ENCODE measurements at places on chromosomes 11 and 22.

- no peak for DNase-seq
These were observed 49.4 kb upstream of the ADA2 start for GRCh38 chr22:17268501-17269223.

DNA sequence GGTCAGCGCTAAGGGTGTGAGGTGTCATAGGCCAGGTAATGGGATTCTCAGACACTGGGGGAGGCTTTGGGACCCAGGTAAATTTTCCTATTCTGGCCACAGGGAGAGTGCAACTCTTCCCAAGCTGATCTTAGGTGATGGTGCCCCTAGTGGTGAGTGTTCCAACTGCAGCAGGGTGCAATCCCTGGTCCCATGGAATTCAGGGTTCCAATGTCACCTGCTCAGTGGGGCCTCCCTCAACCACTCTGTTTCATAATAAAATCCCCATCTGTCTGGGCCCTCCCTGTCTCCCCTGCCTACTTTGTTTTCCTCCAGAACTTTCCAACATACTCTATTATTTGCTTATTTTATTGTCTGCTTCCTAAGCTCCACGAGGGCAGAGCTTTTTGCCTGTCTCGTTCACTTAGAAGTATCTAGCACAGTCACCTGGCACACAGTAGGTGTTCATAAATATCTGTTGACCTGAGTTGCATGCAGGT is 2.9 kb upstream of the SGSM1 start:
- DNase-seq: no peak

DNA sequence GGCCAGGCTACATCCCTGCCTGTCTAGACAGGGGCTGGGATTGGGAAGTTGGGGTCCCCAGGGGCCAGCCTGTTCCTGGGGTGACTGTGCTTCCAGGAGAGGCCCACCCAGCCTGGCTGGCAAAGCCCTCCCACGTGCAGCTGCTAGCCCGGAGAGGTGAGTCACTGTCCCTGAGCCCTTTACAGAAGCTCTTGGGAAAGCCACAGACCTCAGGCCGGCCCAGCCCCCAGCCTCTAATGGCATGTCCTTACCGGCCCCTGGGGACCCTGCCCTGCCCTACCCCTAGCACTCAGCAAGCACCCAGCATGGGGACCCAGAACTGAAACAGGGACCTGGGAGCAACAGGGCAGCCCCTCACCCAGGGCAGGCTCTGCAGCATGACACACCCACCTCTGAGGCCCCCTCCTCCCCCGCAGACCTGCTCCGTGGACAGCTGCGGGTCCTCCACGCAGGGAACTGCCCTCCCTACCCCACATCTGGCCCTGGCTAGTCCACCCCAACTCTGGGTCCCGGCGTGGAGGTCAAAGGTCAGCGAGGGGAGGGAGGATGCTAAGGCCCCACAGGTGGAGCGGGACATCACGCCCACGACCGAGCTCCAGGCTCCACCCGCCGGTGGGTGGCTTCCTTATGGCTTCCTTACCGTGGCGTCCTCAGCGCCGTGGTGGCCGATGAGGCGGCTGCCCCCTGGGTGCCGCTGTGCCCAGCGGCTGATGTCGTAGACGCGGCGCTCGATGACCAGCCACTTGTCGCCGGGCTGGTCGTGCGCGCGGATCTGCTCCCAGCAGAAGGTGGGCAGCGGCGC is 615 bp downstream of the FADS3 start:
- no peak for DNase-seq

DNA sequence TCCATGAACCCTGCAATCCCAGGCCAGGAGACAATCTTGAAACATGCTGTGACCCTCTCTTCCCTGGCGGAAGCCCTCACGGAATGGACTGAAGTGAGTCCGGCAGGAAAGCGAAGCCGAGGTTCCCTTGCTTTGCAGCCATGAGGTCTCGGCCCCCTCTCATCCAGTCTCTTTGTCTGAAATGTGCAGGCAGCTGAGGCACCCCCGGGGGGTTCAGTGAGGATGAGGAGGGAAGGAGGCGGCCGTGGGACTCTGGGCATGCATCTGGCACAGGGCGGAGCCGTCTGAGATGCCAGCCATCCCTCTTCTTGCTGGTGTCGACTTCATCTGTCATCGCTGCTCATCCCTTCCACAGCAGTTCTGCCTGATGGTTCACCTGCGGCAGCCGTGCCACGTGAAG is 1485.7 kb downstream of the BRD1 start:
- no peak for DNase-seq

DNA sequence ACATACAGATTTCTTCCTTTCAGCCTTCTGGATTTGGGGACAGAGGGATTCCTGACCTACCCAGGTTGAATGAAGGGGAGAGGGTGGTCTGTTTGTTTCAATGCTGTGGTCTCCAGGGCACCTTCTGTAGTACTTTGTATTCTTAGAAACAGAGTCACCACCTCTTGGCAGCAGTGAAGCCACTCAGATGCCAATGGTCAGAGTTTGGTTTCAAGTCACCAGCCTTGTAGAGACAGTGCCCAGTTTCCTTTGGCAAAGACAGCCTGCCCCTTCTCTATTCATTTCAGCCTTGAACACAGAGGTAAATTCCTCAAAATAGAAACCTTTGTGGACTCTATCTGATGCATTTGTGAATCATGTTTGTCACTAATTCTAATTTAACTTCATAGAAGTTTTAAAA is 111.7 kb upstream of the RASSF10 start:
- no peak for DNase-seq

Data from NCI-H748 treated with DMSO at 0.1 percent for 48 hours (cell line).